ENCODE measurements at places on chromosomes 4 and X.

DNA sequence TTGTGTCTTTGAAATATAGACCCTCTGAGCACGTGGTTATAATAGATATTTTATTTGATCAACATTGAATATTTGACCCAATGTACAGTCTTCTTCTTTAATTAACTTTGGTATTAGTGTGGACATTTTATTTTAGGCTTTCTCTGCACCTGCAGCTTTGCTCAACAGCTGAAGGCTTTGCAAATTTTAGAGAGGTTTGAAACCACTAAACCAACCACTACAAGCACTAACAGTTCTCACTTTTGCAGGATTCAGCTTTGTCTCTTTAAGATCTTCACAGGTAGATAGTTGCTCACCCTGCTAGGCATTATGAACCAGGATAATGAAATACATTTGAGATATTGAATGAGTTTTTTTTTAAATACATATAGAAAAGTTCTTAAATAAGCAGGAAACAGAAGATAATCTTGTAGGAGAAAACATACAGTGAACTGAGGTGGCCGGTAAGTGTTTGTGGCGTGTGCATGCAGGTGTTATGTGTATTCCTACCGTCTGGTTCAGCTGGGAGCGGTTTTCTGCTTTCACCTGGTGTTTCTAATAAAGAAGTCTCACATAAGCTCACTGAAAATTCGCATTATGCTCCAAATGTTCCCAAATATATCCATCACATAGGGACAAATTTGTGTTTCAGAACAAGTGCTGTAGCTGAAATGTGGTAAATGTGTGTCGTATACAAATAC, 1508.3 kb upstream of the TENM3 start:
- DNase-seq, result no peak

- DNase-seq, result no peak
Observed at GRCh38 chrX:16142246-16142558, 18.8 kb downstream of the GRPR start.

- DNase-seq, result peak; percentile 26
Observed at GRCh38 chrX:136030303-136031191, 45.3 kb downstream of the SLC9A6 start.

DNA sequence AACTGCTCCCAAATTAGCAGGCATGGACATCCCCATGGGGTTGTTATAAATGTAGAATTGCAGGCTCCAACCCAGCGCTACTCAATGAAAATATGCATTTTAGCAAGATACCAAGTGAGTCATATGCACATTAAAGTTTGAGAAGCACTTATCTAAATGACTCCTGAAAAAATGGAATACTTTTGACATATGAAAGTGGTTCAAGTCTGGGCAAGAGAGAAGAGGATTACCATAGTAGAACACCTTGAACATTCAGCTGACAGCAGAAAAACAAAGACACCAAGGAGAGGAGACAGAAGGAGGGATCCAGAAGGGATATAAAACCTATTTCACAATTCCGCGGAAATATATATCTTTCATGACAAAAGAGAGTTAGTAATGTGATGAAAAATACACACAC, 63.2 kb upstream of the CT83 start:
- no peak for DNase-seq

- no peak for DNase-seq
Observed at GRCh38 chr4:36233567-36234266, 10.6 kb downstream of the ARAP2 start.

DNA sequence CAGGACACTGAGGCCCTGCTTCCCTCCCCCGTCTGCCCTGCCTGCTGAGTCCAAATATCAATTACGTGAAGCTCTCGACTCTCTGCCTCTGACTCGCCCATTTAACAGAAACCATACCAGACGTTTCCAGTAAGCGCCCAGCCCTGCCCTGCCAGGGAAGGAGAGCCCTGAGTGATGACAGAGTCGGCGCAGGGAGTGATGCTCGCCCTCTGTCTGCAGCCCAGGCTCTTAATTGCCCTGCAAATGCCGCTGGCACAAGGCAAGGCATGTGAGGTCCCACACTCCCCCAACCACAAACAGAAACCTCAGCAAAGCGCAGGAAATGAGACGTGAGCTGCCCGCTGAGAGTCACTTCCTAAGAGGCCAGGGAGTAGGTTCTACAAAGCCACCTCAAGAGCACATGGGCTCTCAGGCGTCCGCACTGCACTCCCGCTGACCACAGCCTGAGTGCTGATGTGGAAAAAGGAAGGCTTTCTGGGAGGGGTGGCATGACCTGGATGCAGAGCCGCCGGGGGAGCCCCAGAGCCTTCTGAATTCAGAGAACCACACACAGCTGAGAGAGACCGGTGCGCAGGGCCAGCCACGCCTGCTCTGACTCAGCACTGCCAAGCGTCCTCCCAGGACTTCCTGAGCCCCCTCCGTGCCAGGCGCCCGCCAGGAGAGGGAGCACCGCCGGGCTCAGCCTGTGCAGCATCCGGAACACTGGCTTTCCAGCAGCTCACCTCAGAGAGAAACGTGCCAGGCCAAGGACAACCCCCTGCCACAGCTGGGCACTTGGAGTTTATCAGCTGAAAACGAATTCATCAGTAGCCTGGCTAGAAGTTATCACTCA, 5.3 kb downstream of the ZFYVE28 start:
- DNase-seq, result peak; percentile 90

GRCh38 chr4:78689261-78689660, 86.9 kb upstream of the BMP2K start:
- no peak for DNase-seq

GRCh38 chr4:98505992-98506391, 152.4 kb downstream of the TSPAN5 start:
- no peak for DNase-seq

GRCh38 chr4:14532436-14532835, 469.8 kb upstream of the CPEB2 start:
- no peak for DNase-seq

DNA sequence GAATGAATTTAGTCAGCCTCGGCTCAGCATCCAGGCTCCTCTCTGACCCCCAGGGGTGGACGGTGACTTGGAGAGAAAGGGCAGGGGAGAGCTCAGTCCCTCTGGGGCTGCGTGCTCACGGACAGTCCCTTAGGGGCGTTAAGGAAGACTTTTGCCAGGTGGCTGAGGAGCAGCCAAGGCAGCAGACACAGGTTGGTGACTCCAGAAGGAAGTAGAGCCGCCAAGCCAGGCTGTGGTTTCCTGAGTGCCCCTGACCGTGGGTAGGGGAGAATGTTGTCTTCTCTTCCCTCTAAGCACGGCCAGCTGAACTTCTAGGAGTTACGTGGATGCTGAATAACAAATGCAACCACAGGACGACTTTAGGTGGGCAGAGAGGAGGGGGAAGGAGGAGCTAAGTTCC, 91.0 kb upstream of the MTM1 start:
- DNase-seq, result no peak

GRCh38 chr4:168794881-168795280, 215.2 kb downstream of the CBR4 start:
- no peak for DNase-seq

- DNase-seq, result peak; percentile 23
Observed at GRCh38 chr4:17704020-17704650, 77.3 kb downstream of the FAM184B start.

- DNase-seq, result no peak
Observed at GRCh38 chr4:64079316-64079715, 329.9 kb downstream of the TECRL start.

All from colonic mucosa (tissue), 4 donors.